Activated gamma-delta T cell treated with anti-CD3 and anti-CD28 coated beads, Interleukin-2, amount 50 U/mL, for 16 hours (primary cell): ENCODE measurements at places on chromosomes 7 and 10.
A peak's percentile ranks its signal among the peaks of the same experiment; 100 is the strongest.

GRCh38 chr7:130960208-130960988, 226.4 kb upstream of the KLF14 start:
- DNase-seq = peak; percentile 35

GRCh38 chr10:127755753-127756152, 18.8 kb downstream of the FOXI2 start:
- no peak for DNase-seq

- DNase-seq = no peak
Measured at GRCh38 chr10:52257692-52258075, 56.4 kb upstream of the DKK1 start.

GRCh38 chr10:69377933-69378332, 38.8 kb downstream of the TACR2 start:
- no peak for DNase-seq

- DNase-seq = no peak
Measured at GRCh38 chr10:81917666-81918065, 42.7 kb downstream of the NRG3 start.

GRCh38 chr10:23693501-23693901, 254.6 kb downstream of the OTUD1 start:
- no peak for DNase-seq
